ENCODE measurements at places on chromosomes 2 and 18.

- no peak for DNase-seq
Observed at GRCh38 chr2:119025013-119025412, 83.0 kb downstream of the MARCO start.

GRCh38 chr2:119338826-119339561 lies 27.6 kb downstream of the C2orf76 start:
- peak; percentile 9 for DNase-seq

GRCh38 chr18:35322486-35323458 lies 21.4 kb downstream of the ZNF24 start:
- DNase-seq: no peak

DNA sequence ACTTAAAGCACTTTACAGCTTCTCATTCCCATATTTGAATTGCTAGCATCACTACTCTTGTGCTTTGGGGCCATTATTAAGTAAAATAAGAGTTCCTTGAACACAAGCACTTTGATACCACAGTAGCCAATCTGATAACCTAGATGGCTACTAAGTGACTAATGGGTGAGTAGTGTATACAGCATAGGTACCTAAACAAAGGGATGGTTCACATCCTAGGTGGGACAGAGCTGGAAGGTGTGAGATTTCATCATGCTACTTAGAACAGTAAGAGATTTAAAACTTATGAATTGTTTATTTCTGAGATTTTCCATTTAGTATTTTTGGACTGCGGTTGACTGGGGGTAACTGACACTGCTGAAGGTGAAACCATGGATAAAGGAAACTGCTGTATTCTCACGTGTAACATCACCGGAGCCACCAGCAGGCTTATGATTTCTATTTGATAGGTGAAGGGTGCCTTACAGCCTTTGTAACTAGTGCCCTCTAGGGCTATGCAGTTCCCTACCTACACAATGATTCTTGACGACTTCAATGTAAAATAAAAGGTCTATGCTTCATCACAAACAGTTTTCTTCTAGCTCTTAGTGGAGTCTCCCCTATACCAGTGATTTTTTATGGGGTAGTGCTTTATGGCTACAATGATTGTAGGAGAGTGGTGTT lies 22.1 kb upstream of the CRIM1 start:
- DNase-seq: no peak

DNA sequence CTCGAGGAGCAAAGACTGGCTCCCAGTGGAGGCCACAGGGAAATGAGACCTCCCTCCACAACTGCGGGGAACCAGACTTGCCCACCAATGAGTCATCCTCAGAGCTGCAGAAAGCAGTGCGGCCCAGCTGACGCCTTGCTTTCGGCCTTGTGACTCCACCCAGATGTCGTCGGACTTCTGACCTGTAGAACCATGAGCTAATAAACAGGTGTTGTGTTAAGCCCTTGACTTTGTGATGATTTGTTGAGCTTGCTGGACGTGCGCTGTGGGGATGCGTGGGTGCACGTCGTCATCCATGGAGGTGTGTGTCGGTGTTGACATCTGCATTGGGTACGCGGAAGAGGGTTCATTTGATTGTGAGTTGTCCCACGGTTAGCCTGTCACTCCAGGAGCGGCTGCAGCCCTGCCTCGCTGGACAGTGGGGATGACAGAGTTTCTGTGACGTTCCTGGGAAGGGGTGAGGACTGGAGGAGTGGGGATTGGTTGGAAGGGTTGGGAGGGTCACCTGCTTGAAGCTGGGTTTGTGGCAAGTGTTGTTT lies 154.1 kb downstream of the SH3BP4 start:
- no peak for DNase-seq

DNA sequence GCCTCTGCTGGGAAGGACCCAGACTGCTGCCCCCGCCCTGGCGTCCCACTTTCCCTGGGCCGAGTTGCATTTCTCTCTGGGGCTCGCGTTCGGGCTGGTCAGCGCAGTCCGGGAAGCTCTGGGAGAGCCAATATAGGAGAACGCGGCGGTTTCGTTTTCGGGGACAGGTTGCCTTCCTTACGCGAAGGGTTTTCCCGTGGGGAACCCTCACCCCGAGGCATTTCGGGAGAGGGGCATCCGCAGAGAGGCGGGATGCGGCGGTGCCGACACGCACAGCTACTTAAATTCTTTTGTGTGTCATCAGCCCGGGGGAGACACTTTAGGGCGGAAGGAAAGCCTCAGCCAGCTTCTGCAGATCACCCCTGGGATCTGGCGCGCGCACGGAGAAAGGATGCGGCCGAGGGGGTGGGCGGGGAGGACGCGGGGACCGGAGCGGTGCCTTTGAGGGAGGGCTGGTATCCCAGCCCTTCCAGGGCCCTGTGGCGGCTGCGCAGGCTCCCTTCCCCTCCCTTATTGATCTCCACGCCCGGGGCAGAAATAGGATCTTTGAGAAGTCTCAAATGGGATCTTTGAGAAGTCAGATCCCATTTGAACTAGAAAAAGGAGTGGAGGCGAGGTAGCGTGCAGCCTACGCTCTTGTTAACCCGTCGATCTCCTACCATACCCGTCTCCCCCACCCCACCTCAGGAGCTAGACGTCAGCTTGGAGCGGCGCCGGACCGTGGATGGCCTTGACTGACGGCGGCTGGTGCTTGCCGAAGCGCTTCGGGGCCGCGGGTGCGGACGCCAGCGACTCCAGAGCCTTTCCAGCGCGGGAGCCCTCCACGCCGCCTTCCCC lies 1.2 kb downstream of the GATA6 start:
- DNase-seq: no peak

DNA sequence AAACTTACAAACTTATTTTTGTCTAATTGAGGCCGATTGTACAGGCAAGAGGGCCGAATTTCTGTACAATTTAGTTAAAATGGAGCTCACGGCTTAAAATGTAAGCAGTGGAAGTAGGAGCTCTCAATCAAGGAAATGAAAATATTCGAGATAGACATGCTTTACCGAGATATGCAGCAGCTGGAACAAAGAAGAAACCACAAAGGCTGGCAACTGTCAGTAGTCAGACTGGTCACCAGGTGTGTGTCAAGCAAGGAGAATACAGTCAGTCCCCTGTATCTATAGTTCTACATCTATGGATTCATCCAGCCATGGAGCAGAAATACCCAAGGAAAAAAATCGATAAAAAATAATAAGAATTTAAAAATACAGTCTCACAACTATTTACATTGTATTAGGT lies 122.6 kb downstream of the WDSUB1 start:
- DNase-seq: no peak

- DNase-seq: peak; percentile 56
Observed at GRCh38 chr18:3585656-3586509, 135.9 kb downstream of the TGIF1 start.

DNA sequence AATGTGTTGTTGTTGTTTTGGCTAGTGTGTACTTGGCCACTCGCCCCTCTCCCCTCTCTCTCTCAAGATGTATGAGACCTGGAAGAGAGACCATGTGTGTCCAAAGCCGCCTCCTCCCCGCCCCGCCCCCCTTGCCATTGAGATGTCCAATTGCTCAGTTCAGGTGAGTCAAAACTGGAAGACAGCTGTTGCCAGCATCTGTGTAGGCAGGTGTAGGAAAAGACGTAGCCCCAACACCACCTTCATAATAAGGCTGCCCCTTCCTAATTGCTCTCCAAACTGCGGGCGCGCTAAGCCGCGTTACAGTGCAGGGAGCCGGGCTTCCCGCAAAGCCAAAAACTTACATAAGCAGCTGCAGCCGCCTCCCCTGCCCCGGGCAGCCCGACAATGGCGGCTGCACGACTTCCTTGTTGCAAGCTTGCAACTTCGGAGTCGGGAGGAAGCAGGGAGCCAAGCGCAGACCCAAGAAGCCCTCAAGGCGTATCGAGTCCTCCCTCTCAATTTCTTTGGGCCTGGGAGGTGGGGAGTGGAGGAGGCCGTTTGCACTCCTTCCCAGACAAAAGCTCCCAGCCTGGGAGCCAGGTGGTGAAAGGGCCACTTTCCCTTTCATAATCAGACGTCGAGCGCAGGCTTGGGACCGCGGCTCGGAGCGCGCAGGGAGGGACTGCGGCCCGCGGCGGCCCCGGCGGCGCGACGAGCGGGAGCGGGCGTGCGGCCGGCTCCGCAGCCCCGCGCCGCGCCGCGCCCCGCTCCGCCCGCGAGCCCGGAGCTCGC lies 882 bp downstream of the ZBTB14 start:
- peak; percentile 48 for DNase-seq

DNA sequence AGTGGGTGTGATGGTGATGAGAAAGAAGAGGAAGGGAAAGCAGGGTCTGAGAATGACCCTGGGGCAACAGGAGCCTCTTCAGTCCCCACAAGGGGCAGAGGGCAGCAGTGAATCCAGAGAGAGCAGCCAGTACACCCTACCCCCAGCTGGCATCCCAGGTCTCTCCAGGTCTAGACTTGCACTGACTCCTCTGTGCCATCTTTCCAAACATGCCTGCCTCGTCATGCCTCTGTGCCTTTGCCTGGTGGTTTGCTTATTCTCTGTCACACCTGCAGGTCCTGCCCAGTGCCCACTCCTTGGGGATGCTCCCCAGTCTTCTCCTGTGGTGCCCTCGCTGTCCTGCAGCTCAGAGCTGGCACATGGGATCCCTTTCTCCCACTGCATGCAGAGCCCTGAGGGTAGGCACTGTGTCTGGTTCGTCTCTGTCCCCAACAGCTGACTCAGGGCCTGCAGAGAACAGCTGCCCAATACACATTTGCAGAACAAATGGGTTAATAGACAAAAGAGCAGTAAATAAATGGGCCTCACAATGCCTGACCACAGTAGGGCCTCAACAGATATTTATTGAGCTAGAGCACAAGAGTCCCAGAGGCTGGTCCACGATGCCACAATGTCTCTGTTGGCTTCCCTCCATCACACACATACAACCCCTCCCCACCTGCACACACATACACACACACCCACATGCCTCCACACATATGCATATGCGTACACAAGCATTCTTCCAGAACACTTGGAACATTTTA lies 89.8 kb downstream of the HS1BP3 start:
- no peak for DNase-seq

- no peak for DNase-seq
Observed at GRCh38 chr2:38381381-38382143, 4.5 kb upstream of the ATL2 start.

DNA sequence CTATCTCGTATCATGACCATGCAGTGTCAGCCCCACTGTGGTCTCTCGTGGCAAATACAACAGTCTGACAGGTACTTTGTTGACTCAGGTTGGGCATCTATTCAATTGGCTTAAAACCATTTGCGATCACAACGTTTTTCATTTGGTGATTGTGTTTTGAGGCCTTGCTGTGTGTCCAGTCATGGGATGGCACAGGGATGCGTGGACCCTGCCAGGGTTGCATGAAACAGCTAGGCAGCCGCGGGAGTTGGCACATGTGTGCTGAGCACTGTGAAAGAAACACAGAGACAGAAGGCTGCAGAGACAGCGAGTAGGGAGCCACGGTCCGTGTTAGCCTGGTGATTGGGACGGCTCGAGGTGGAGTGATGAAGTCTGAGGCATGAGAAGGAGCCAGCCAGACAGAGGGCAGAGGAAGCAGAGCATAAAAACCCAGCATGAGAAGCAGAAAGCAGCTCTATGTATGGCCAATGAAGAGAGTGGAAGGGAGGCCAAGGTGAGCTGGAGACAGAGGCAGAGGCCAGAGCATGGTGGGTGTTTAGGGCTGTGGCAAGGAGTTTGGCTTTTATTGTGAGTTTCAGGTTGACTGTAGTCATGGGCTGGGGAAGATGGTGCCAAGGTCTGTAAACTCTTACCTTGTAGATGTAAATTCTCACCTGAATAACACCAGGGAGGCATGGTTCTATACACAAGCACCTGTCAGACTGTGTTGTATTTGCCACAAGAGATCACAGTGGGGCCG lies 31.8 kb upstream of the IL1R1 start:
- DNase-seq: no peak

DNA sequence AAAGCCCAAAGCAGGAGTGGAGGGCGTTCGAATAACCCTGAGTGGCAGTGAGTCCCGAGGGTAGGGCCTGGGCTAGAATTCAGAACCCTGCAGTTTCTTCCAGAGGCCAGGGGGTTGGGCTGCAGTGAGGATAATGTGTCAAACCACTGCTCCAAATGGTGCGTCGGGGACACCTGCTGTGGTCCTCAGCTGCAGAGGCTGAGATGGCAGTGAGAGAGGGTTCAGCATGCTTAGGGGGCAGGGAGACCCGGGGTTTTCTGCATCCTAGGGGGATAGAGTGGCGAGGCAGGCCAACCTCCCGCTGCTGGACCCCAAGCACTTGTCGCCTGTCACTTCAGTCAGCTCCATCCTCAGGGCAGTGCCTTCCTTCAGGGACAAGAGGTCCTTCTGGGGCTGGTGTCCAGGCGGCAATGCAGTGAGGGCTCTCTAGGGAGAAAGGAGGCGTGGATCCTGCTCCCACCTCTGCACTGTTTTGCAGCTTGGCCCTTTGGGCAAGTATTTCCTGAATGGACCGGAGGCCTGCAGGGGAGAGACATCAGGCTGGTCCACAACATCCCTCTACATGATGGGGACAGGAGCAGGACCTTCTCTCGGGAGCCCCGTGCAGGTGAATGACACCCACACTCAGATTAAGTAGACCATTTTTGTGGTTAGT lies 8.4 kb upstream of the NTSR2 start:
- DNase-seq: no peak

- no peak for DNase-seq
Observed at GRCh38 chr2:186919296-186919695, 70.3 kb upstream of the ZSWIM2 start.

DNA sequence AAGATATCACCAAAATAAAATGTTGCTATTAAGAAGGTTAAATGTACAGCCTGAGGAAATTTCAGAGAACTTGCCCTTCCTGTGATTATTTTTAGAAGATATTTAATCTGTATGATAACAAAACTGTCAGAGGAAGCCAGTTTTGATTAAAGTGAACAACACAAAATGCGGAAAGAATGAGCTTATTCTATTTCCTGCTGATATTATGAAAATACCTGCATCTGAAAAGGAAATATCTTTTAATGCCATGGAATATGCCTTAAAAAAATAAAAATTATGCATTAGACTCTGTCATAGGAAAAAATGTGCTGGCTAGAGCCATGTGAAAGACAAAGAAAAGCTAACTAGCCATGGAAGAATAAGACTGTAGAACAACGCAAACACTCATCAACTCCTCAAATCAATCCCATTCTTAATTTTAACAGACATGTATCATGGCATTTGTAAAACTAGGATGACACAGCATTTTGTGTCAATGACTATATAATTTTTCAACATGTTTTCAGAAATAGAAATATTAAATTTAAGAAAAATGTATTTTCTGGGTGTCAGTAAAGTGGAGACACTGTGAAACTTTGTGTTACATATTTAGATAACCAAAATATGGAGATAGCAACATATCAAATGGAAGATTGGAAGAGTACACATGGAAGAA lies 1768.2 kb downstream of the SUCLG1 start:
- DNase-seq: no peak

GRCh38 chr2:191382801-191383200 lies 137.6 kb downstream of the MYO1B start:
- DNase-seq: no peak

- no peak for DNase-seq
Observed at GRCh38 chr2:88066543-88066942, 1.1 kb upstream of the SMYD1 start.

- DNase-seq: no peak
Observed at GRCh38 chr2:97645112-97645694, 659 bp upstream of the COX5B start.

- no peak for DNase-seq
Observed at GRCh38 chr2:110992886-110993285, 127.8 kb upstream of the BCL2L11 start.
